ENCODE measurements at places on chromosomes 7 and 10.

DNA sequence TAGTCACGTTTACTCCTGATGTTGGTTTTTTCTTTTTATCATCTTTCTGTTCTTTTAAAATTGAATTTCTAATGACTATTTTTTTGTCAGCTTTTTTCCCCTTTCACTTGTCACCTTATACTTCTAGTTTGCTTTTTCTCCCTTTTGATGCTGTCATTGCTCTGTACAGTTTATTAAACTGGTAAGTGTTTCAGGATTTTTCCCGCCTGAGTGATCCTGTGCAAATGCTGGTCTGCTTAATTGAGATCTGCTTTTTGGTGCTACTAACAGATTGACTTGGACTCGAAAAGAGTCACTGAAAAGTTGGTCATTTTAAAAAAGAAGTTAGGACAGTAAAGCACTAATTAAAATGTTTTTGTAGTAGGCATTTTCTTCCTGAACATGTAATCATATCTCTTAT is 95.2 kb downstream of the PHTF2 start:
- no peak for DNase-seq

- DNase-seq: no peak
Observed at GRCh38 chr10:118444069-118444468, 101.9 kb upstream of the FAM204A start.

DNA sequence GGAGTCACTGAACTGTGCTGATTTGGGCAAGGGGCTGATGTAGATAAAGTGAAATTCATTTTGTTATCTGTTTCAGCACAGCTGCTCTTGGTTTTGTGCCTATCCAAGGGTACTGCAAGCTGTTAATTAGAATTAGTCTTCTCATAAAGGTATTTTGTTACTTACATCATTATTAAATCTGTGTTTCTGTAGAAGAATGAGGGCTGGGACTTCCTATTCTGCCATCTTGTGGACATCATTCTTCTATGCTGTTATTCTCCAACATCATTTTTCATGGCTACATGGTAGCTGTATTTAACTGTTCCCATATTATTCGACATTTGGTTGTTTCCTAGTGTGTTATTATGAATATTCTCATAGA is 76.2 kb upstream of the CCDC71L start:
- DNase-seq: no peak

DNA sequence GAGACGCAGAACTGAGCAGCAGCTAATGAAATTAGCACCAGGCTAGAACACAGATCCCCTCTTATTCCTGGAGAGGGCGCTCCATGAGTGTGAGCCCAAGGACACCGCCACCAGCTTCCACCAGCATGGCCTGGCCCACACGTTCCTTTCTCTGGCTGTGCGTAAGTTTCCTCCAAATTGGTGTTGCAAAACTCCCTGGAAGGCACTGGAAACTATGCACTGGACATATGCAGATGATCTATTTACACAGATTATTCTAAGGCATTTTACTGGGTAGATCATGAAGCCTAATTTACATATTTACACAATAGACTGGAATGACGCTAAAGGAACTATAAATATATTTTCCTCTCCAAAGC is 455.6 kb upstream of the FOXK1 start:
- DNase-seq: no peak

- no peak for DNase-seq
Observed at GRCh38 chr10:31927565-31927883, 1.1 kb downstream of the ARHGAP12 start.

- DNase-seq: no peak
Observed at GRCh38 chr7:56028942-56029630, 22.2 kb downstream of the PSPH start.

- no peak for DNase-seq
Observed at GRCh38 chr7:124813994-124814798, 48.6 kb upstream of the GPR37 start.

DNA sequence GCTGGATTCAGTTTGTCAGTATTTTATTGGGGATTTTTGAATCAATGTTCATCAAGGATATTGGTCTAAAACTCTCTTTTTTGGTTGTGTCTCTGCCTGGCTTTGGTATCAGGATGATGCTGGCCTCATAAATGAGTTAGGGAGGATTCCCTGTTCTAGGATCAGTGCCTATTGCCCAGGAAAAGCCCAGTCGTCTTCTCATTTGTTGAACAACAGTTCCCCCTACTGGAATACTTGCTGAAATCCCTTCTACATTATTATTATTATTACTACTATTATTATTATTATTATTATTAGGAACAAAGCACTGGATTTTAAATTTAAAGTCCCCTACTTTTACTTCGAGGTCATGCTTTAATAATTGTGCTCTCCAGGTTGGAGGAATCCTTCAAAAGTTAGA is 528.9 kb downstream of the MAGI2 start:
- DNase-seq: no peak
